ENCODE measurements at places on chromosomes 1 and 21.

- no peak for DNase-seq
Observed at GRCh38 chr1:91065337-91065736, 43.5 kb upstream of the ZNF644 start.

- no peak for DNase-seq
Observed at GRCh38 chr1:219559899-219560298, 53.0 kb downstream of the ZC3H11B start.

DNA sequence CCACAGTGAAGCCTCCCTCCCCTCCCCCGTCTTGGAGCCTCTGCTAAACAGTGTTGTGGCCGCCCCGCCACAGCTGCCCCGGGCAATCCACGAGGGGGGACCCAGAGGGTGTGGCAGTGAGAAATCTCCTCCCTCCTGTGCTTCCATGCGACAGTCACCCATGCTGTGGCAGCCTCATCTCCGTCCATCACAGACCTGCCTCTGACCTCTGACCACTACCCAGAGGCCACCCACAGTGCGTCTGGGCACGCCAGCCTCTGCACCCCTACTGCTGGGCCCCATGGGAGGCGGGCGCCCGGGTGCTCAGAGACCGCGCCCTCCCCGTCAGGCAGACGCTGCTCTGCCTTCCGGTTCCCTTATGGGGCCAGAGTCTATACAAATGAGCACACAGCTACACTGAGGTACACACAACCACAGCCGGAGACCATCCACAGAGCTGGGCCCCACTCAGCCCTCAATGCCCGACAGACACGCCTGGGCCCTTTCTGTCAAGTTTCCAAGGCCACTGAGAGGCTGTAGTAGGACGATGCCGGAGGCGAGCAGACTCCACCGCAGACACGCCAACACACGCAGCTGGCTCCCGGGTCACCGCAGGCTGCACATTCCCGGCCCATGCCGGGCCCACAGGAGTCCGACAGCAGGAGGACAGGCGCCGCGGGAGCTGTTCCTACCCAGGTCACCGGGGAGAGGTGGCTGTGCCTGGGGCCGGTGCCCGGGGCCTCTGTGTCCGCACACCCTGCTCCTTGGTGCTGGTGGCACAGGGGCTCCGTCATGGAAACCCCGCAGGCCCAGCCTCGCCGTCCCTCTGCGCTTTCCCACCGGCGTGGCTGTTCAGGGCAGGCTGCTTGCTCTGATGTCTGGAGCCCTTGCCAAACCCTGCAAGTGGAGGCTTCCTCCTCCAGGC, 23.9 kb upstream of the TMEM52 start:
- no peak for DNase-seq

- no peak for DNase-seq
Observed at GRCh38 chr21:30984889-30985288, 53.4 kb downstream of the KRTAP19-8 start.

DNA sequence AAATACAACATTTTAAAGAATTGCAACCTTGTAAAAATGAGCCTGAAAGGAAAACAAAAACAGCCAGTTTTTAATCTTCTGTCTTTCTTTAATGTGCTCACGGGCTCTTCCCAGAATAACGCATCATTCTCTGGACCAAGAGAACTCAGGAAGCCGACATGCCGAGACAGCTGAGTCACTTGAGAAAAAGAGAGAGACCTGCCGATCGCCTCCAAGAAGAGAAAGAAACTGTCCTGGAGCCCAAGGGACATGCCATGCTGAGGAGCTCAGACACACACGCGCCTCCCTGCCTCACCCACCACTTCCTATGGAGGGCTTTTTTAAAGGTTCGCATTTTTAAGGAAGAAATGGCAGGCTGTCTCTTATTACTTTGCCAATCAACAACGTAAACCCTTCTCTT, 176.4 kb downstream of the ZNF281 start:
- DNase-seq, result no peak

DNA sequence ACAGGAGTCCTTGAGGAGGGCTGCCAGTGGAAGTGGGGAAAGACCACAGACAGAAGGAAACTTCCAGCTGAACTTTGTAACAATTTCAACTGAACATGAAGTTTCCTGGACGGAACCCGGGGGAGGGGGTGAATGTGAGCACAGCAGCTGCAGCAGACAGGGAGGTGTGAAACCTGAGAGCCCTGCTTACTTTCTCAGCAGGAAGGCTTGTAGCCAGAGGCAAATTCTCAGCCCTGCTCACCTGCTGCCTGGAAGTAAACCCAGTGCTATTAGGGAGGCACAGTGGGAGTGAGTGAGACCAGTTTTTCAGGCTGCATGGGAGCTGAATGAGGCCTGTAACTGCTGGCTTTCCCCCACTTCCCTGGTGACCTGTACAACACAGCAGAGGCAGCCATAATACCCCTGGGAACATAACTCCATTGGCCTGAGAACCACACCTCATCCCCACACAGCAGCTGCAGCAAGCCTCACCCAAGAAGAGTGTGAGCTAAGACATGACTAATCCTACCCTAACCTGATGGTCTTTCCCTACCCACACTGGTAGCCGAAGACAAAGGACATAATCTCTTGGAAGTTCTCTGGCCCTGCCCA, 9.6 kb upstream of the SPRR2F start:
- no peak for DNase-seq

GRCh38 chr1:41754540-41754939, 164.2 kb downstream of the HIVEP3 start:
- DNase-seq, result peak; percentile 44

DNA sequence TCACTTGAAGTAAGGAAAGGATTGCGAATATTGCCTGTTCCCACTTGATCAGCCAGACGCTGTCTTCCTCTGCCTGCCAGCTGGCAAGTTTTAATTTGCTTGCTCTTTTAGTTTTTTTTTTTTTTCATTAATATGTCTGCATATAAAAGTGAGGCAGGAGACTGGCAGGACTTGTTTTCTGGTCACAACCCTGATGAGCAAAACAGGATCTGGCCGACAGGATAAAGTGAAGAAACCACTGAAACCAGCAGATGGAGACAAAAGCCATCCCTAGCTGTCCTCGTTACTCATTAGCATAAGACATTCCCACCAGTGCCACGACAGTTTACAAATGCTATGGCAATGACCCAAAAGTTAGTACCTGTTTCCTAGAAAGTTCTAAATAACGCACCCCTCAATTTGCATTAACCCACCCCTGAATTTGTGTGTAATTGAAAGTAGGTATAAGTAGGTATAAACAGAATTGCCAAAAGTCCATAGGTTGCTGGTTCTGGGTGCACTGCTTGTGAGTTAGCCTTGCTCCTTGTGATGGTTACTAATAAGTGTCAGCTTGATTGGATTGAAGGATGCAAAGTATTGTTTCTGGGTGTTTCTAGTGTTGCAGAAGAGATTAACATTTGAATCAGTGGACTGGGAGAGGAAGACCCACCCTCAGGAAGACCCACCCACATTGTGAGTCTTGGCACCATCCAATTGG, 60.8 kb downstream of the ZNF684 start:
- no peak for DNase-seq

DNA sequence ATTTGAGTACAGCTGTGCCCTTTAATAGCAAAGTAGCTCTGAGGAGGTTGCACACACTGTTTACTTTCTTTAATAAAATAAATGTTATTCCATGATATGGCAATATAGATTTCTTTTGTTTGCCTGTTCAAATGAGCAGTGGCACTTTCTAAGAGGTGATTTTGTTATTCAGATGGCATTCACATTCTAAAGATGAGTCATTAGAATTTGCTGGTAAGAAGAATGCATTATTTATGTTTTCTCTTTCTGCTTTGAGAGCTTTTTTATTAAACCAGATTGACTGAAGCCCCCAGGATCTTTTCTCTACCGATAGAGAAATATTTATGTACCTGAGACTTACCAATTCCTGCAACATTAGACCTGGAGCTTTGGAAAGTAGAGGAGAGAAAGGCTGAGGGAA, 11.2 kb upstream of the LEPR start:
- no peak for DNase-seq

- no peak for DNase-seq
Observed at GRCh38 chr1:27152004-27152828, 2.7 kb downstream of the SLC9A1 start.

GRCh38 chr1:68401506-68401905, 48.2 kb downstream of the RPE65 start:
- DNase-seq, result no peak

- no peak for DNase-seq
Observed at GRCh38 chr1:36922593-36923426, 111.5 kb downstream of the GRIK3 start.

DNA sequence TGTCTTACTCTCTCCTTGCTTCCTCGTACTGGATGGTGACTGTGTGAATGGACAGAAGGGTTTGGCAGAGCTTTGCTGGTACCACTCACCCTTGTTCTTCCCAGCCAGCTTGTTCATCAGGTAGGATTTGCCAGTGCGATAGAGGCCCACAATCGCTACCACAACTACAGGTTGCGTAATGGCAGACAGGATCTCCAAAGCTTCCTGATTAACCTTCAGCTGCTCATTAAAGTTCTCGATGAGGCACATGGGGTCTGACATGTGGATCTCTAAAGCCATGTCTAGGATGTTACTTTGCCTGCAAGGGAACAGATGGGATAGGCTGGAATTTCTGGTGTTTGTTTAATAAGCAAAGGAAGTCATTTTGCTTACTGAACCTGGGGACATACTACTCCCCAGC, 3.4 kb downstream of the GBP5 start:
- DNase-seq, result no peak

GRCh38 chr1:44602634-44603628, 71.3 kb downstream of the TMEM53 start:
- no peak for DNase-seq

GRCh38 chr21:37700641-37701202, 215.5 kb downstream of the KCNJ6 start:
- no peak for DNase-seq

DNA sequence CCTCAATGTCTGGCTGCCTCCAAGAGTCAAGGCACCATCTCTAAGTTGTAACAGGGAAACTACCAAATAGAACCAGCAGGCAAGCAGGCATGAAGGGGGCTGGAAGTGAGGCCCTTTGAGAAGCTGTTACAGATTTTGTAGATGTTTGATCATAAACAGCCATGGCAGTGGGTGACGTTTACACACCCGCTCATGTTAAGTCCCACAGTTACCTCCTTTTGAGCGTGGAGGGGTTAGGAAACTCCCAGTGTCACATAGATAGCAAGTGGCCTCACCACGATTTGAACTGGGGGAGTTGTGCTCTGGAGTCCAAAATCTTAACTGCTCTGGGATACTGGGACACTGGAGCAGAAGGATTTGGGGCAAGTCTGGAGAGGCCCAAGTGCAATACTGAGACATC, 192.4 kb downstream of the HIVEP3 start:
- DNase-seq, result no peak

GRCh38 chr1:119510046-119510445, 3.0 kb downstream of the HSD3B1 start:
- no peak for DNase-seq

DNA sequence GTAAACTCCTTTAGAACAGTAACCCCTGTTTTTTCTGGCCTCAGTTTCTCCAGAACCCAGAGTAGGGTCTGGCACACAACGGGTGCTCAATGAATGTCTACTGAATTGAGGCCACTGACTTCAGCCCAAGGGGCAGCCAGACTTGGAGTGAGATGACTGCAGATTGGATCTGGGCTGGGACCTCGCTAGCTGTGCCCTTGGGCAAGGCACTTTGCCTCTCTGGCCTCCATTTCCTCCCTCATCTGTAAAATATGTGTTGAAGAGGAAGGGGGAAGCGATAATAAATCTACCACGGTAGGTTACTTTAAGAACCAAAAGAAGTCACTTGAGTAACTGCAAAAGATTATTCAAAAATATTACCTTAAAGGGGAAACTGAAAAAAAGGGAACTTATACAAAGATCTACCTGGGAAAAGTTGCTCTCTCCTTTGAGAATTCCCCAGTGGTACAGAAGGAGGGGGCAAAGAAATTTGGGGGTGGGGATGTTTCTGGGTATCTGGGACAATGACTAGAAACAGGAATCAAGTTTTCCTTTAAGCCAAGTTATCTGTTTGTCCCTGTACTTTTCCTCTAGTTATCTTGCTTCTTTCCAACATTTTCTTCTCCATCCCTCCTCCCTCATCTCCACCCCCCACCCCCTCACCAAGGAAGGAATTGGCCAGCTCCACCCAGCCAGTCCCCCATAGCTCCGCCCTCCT, 394 bp upstream of the GRHL3 start:
- no peak for DNase-seq

GRCh38 chr1:11456965-11457364, 22.0 kb upstream of the DISP3 start:
- DNase-seq, result no peak

GRCh38 chr1:61482170-61482734, 242.7 kb downstream of the TM2D1 start:
- DNase-seq, result no peak

DNA sequence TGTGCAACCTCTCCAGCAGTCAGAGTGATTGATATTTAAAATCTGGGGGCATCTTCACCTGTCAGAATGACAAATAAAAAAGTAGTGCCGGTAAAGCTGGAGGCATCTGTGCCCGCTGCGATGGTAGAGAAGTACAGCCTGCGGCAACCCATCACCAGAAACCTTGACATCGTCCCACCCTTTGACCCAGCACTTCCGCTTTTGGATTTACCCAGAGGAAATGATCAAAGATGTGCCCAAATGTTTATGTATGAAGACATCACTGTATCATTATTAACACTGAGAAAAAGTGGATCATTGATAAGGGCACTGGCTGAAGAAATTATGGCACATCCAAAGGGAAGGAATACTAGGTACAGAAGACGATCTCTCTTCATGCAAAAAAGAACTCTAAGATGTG, 96.0 kb downstream of the PGBD5 start:
- no peak for DNase-seq

DNA sequence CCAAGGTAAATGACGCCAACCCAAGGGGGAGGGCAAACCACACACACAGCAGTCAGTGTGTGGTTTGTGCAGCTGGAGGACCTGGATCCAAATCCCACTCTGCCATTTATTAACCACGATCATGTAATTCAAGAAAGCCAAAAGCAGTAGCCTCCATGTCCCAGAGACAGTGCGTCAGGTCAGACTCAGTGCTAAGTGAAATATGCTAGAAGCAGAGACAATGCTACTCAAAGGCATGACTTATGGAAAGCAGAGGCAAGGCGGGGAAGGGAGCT, 13.6 kb downstream of the TTC39A start:
- no peak for DNase-seq

DNA sequence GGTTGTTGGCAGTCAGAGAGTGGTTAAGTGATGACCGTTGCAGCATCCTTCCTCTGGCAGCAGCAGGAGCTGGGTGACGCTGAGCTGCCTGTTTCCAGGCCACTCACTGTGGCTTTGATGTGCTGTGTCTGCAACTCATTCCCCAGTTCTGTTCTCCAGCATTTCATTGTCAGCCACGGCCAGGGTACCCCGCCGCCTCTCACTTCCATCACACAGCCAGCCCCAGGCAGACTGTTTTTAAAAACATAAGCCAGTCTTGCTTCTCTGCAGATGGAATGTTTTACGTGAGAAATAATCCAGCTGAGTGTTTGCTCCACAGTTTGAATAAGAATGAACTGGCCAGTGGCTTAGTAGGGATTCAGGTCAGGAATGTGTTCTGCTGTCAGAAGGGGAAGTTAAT, 21.5 kb upstream of the ST6GALNAC3 start:
- no peak for DNase-seq

- DNase-seq, result no peak
Observed at GRCh38 chr1:41101076-41101475, 79.6 kb upstream of the SLFNL1 start.
